Frontal cortex (tissue), 4 donors: ENCODE measurements at places on chromosomes 12 and 14.

DNA sequence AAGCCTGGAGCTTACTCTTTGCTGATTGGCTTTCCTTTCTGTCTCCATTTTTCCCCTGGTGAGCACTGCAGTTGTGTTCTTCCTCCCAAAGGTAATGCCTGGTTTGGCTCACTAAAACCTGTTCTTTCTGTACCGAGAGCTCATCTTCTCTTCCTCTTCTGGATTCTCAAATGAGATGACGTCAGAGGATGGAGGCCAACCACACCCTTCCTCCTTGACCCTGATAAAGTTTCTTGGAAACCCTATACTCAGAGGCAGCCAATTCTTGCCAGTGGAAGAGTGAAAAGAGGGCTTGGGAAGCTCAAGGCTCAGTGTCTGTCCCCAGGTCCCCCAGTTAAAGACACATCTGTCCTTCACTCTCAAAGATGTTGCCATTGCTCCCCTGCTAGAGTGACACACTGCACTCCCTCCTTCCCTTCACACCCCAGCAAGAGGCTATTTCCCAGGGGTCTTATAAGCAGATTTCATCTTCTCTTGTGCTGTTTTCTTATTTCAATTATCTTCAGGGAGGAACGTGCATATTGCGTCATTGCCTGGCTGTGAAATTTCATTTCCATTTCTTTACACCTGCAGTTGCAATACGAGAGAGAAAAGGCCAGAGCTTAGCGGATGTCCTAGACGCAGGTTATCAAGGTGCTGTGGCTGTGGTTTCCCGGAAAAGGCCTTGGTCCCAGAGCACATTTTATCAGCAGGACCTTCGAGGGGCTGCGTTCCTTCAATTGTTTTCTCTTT lies 27.3 kb downstream of the NTF3 start:
- DNase-seq = no peak

DNA sequence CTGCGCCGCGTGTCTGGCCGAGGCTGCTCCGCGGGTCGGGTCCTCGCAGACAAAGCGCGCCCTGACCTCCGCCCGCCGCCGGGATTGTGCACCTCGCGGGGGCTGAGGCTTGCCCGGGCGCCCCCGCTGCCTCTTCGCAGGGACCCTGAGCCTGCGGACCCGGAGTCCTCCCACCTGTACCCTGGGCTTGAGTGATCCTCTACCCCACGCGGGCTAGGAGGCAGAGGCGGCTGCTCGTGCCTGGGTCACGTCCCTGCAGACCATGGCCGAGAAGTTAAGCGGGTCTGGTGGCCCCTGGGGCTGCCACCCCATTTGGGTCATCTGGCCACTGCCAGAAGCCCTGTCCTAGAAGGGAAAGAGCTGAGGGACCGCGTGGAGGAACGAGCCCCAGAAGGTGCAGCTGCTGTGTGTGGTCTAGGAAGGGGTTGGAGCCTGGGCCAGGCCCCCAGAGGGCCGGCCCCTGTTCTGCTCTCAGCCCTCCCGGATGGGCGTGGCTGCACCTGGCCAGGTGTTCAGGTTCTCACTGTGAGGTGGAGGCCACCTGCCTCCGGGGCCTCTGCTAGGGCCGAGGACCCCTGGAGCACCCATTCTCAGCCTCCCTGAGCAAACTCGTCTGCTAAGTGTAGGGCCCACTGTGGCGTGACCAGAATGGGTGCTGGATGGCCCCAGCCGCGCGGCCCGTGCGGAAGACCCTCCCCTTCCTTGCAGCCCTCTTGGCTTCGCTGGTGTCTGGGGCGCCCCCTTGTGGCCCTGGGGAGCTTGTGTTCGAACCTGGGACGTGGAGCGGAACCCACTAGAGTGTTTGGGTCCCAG lies 49.6 kb downstream of the LRCOL1 start:
- peak; percentile 73 for DNase-seq

GRCh38 chr14:104932676-104933631 lies 8.3 kb downstream of the PLD4 start:
- DNase-seq = peak; percentile 88

DNA sequence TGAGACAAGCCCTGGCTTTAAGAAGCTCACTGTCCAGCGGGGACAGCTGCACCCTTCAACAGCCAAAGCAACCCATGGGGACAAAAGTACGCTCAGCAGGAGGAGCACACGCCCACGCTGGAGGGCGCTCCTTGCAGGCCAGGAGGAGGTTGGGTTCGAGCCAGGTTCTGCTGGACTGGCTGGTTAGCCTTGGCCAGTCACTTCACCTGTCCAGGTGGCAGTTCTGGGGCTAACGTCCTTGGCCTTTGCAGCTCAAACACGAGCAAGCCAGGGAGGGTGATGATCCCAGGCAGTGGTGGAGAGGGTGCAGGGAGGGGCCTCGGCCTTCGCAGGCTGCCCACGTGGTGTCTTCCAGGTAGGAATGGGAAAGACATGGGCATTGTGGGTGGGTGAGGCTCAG lies 13.1 kb downstream of the CHGA start:
- DNase-seq = no peak

- DNase-seq = no peak
Measured at GRCh38 chr14:33406766-33407165, 468.1 kb downstream of the NPAS3 start.

DNA sequence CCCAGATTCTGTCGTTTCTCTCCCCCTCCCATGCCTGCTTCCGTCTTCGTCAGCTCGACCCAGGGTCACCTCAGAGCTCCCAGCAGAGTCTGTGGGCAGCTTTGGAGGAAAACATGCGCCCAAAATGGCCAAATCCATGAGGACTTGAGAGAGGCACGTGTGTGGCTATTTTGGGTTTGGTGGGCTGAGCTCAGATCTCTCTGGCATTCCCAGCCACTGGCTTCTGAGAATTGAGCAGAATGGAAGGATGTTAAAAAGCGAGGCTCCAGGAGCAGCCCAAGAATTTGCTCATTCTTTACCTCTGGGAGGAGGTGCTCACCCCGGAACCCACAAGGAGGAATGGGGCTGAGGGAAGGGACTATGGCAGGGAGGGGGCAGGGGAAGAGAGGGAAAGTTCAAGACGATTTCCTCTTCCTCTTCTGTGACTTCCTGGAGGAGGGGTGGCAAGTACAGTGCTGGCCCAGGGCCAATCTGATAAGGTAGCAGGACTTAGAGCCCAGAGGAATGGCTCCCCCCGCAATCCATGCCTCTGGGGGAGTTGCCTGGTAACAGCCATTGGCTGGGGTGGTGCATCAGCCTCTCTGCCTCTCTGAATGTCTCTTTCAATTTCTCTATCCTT lies 20.1 kb downstream of the TSPAN9 start:
- no peak for DNase-seq

- DNase-seq = no peak
Measured at GRCh38 chr12:91139286-91139685, 28.0 kb upstream of the LUM start.

DNA sequence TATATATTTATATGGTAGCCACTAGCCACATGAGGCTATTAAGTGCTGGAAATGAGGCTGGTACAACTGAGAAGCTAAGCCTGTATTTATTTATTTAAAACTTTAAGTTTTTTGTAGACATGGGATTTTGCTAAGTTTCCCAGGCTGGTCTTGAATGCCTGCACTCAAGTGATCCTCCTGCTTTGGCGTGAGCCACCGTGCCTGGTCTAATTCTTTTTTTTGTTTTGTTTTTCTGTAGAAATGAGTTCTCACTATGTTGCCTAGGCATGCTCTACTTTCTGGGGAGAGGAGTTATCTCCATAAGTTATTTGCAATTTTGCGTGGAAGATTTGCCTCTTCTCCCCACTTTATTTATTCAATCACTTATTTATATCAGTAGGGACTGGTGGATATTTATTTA lies 4.8 kb upstream of the SNRNP35 start:
- DNase-seq = no peak

- no peak for DNase-seq
Measured at GRCh38 chr14:72863216-72864006, 30.5 kb downstream of the DPF3 start.

GRCh38 chr14:20512177-20512905 lies 7.0 kb downstream of the RNASE10 start:
- no peak for DNase-seq

- DNase-seq = no peak
Measured at GRCh38 chr12:6763380-6763779, 2.8 kb upstream of the PTMS start.

DNA sequence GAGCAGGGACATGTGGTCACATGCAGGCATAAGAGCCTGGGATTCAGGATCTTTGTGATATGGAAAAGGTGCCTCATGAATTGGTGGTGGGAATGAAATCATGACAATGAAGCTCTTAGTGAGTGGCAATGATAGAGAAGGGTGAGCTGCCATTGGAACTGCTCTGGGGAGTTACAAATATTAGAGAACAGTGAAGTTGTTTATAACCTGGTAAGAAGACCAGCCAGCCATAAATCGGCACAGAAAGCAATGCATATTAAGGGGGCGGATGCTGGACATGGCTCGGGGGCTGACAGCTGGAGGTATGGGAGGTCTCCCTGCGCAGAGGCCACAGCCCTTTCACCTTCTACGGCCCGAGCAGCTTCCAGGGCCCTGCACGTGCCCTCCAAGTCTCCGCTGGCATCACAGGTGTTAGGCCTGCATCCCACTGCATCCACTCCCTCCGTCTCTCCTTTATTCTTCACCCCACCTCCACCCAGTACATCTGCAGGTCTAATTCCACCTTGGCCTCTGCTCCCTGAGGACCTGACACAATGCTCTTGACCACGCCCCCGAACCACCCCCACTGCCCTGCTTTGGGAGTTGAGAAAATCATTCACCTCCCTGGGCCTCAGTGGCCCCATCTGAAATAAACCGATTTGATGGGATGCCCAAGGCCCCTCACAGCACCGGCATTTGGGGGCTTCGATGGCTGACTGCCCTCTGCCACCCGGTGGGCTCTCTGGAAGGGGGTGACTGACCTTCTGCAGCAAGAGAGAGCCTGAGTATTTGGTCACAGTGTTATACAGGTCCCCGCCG lies 4.1 kb downstream of the CACNA2D4 start:
- no peak for DNase-seq

- no peak for DNase-seq
Measured at GRCh38 chr14:50978888-50979287, 34.6 kb upstream of the PYGL start.

DNA sequence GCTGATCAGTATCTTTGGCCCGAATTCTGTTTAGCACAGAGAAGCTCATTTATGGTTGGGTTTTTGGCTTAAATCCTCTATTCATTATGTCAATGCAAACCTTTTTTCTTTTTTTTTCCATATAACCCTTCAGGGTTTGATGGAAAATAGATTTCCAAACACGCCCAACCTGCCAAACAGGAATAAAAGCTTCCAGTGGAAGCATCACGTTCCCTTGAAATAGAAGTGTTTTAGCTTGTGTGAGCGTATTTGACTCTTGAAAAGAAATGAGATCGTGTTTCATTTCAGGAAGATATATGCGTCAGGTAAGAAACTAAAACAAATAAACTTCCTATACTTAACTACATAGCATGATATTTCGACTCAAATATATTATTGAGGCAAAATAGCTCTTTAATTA lies at the start of gene PIK3C2G:
Gene PIK3C2G (plus strand): TSS at position 246 of the 400 bp plus-strand sequence. CDS start 20,564 bp downstream, outside the sequence.
- no peak for DNase-seq

GRCh38 chr14:51228391-51228790 lies 11.7 kb upstream of the TMX1 start:
- no peak for DNase-seq

- no peak for DNase-seq
Measured at GRCh38 chr12:64633011-64633939, 23.0 kb downstream of the RASSF3 start.

GRCh38 chr12:114499338-114499737 lies 93.4 kb upstream of the TBX5 start:
- DNase-seq = no peak

DNA sequence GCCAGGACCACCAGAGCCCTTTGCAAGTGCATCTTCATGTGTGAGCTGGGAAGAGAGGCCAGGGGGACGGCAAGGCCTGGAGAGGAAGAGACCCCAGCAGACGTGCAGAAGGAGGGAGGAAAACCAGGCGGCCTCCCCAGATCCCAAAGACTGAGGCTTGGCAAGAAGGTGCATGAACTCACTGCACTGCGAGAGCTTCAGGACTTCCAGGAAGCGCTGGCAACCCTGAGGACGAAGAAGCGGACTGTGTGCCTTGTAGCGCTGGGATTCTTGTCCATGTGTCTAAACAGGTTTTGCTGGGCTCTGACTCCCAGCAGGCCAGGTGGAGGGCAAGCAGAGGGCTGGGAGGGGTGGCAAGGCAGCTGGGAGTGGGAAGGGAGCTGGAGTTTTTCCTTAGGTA lies 939 bp downstream of the TGFB3 start:
- DNase-seq = no peak

- no peak for DNase-seq
Measured at GRCh38 chr14:61632807-61633206, 62.5 kb upstream of the HIF1A start.

DNA sequence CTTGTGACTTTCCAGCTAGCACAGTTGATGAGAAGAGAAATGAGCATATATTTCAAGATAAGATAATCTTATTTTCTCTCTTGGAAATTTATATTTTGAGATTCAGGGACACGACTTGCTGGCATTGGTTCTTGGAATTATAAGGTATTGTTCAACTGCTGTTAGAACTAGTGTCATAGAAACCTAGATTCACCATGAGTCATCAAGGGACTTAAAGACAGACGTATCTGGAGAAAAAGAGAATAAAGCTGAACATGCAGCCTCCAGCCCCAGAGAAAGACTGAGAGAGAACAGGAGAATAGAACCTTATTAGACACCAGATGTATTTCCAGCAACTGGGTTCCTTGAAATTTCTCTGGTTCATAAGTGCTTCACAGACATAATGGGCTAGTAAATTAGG lies 194.4 kb upstream of the PPFIA2 start:
- DNase-seq = no peak

GRCh38 chr12:56437430-56438176 lies 11.6 kb downstream of the TIMELESS start:
- DNase-seq = no peak

- no peak for DNase-seq
Measured at GRCh38 chr12:100675432-100675831, 101.9 kb downstream of the GAS2L3 start.

DNA sequence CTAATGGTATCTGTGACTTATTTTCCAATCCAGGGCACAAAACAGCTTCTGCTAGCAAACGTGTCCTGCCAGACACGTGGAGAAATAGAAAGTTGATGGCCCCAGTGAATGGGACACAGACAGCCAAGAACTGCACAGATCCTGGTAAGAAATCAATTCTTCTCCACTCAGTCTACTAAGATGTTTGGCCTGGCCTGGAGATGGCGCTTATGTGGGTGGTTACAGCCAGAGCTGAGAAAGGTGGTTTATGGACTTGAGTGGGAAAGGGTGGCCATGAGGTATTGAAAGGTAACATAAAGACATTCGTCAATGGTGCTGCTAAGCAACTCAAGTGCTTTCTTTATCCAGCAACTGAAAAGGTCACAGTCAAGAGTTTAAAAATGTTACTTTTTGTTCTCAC lies 2.9 kb downstream of the SLC24A4 start:
- no peak for DNase-seq

DNA sequence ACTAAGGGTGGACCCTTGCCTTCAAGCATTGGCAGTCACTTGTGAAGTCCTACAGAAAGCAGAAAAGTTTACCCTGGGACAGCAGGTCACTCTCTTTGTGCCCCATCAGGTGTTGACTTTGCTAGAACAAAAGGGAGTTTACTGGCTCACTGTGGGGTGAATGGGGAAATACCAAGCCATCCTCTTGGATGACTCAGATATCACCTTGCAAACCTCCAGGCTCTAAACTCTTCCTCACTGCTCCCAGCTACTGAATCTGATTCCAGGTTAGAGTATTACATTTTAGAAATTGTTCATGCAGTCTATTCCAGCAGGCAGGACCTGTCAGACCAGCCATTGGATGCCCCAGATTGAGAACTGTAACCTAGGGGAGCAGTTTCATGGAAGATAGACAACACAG lies 7.3 kb upstream of the EDDM3B start:
- no peak for DNase-seq

- DNase-seq = no peak
Measured at GRCh38 chr12:128767518-128767917, 56.2 kb downstream of the SLC15A4 start.
